ENCODE measurements at places on chromosomes 3 and 15.

GRCh38 chr3:139762302-139762701 is 84.5 kb upstream of the NMNAT3 start:
- DNase-seq = no peak

DNA sequence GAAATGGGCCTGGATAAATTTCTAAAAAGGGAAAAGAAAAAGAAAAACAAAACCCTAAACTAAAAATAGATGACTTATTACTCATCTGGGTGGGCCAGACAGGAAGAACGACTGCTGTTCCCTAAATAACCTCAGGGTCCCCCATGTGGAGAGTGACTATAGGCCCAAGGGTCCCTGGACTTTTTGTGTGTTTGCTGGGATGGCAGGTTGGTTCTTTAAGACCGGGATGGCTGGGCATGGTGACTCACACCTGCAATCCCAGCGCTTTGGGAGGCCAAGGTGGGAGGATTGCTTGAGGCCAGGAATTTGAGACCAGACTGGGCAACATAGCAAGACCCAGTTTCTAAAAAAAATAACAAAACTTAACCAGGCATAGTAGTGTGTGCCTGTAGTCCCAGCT is 43.8 kb upstream of the TRA2B start:
- DNase-seq = no peak

- DNase-seq = no peak
These were observed 88.9 kb downstream of the PLOD2 start for GRCh38 chr3:146072061-146072460.

- peak; percentile 99 for DNase-seq
These were observed 65.8 kb upstream of the GSK3B start for GRCh38 chr3:120160050-120160449.

GRCh38 chr3:129112308-129113052 is 9.1 kb downstream of the RAB43 start:
- no peak for DNase-seq
